ENCODE measurements at places on chromosomes 13 and 19.

DNA sequence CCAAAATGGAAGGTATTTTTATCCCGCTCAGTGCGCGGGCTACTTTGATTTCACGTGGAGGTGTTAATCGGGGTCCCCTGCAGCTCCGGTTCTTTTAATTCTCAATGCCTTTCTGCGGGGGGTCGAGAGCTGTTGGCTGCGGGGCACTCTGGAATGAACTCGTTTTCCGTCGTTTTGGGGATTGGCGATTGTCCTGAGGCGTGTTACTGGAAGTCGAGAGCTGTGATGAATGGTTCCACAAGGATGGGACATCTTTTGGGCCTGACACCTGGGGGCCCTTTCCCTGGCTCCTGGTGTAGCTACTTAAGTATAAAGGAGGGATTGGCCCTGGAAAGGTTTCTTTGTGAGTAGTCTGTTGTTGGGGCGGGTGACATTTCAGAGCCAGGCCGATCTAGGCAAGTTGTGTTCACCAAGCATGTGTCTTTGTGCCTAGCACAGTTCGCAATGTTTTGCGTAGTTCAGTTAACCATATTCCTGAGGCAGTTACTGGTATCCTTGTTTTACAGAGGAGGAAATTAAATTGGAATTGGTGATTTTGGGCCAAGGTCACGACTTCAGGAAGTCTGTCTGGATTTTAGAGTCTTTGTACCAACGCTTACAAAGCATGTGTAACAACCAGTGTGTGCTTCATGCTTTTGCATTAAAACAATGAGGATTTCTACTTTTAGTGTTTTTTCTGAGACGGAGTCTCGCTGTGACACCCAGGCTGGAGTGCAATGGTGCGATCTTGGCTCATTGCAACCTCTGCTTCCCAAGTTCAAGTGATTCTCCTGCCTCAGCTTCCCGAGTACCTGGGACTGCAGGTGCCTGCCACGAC lies 846 bp downstream of the RPL13A start:
- no peak for DNase-seq

DNA sequence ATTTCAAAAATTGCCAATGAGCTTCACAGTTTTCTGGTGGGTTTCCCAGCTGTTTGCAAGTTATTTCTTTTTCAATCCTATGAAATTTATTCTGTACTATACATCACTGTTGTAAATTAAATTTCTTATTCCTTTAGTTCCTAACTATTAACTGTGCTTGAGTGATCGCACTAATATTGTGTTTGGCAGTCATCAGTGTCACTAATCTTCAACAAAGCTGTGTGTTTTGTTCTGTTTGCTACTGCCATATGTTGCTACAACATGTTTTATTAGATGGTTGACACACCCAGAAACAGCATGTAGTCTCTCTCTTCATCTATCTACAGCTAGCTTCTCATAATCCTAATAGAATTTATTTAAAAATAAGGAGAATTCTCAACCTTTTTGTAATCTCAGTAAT lies 453.6 kb upstream of the PRR20A start:
- DNase-seq, result peak; percentile 72

- no peak for DNase-seq
These were observed 863 bp downstream of the ANKRD10 start for GRCh38 chr13:110914081-110914330.

GRCh38 chr19:53521373-53522202 lies 16.4 kb upstream of the ZNF331 start:
- DNase-seq, result no peak

DNA sequence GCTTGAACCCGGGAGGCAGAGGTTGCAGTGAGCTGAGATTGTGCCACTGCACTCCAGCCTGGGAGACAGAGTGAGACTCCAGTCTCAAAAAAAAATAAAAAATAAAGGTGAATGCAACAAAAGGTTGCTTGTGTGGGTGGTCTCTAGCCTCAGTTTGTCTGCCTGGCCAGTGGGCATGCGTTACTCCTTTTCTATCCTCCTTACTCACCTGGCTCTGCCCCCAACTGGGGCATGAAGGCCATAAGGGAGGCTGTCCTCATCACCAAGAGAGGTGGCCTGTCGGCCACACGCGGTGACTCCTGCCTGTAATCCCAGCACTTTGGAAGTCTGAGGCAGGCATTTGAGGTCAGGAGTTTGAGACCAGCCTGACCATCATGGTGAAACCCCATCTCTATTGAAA lies 1.9 kb upstream of the JUND start:
- DNase-seq, result no peak

DNA sequence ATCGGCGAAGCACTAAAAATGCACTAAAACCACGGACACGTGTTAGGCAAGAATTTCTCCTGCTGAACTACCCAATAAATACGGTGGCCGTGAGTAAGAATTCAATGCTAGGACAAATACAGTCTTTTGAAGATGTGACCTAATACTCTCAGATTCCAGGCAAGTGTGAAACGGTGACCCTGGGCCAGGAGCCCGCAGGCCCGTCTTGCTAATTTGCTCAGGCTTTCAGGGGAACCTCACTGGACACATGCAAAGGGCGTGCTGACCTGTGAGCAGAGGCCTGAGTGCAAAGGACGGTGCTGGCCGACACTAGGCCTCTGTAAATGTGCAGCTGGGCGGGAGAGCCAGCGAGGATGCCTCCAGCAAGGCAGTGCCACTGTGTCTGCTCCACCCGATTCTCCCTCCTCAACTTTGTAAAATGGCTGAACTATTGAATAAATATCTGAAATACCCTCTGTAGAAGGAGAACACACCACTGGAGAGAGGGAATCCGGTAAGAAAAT lies 70.1 kb downstream of the STK24 start:
- no peak for DNase-seq

- no peak for DNase-seq
These were observed 403.3 kb downstream of the COG6 start for GRCh38 chr13:40058757-40059236.

GRCh38 chr13:73103238-73103637 lies 44.4 kb downstream of the KLF5 start:
- DNase-seq, result no peak

DNA sequence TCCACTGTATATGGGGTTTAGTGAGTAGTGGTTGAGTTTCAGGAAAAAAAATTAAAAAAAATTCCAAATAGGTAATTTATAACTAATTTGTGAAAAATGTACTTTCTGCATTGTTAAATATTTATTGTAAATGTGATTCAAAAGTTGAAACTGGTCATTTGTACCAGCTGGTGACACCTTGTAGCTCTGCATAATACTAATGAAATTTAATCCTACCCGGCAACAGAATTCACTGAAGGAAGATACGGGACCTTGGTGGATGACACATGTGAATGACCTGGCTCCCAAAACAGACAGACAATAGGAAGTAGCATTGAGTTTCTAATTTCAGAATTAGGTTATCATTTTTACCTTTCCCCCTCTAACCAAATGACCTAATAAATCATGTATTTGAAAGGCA lies 73.8 kb downstream of the SLITRK6 start:
- DNase-seq, result no peak

DNA sequence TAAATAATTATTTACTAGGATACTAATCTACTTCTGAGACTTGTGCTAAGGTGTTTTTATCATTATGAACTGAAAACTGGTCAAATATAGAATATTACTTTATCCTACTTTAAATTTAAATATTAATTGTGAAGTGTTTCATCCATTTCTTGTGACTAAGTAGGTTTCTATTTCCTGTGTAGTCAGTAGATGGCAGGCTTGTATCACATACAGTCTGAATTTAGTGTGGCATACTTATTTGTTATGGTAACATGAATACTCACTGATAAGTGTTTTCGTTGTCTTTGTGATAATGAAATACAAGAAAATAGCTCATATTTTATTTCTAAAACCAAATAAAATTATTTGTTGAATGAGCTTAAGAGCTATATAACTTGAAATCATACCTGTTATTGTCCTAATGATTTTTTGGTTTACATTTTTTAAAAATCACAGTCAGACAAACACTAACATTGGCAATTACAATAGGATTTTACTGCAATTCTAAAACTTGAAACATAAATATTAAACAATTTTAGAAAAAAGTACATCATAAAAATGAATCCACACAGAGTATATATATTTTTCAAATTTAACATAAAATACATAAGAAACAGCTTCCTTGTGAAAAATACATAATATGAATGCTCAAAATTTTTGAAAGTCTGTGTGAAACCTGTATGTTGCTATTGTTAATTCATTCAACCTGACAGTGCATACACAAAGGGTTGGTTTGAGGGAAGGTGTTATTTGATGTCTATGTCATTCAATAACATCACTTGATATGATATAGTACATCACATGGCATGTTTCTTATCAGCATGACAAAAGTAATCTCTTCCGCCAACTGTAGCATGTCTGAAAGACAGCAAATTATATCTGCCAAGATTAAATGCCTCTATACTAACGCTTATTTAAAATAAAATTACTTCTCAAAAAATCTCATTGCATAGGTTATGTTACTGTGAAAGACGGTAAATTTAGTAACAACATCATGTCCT lies 904.8 kb upstream of the PCDH20 start:
- peak; percentile 8 for DNase-seq

GRCh38 chr19:46622118-46622446 lies 2.8 kb downstream of the PTGIR start:
- DNase-seq, result no peak

DNA sequence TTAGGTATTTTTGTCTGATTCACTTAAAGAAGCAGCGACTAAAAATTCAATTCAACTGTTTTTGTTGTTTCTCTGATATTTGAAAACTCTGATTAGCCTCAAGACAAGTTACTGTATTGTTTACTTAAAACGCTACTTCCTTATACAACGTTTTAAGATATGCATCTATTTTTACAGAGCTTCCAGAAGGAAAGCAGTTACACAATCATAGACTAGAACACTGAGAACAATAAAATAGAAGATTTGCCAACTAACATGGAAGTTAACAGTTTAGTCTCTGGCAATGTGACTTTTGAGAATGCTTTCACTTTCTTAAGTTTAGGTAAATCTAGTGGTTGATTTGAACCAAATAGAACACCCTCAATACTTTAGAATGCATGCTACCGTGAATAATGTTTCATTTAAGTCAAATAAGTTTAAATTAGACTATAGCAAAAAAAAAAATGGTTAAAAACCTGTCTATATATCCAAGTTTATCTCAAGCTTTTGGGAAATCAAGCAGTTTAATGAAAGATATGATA lies 614.8 kb downstream of the DACH1 start:
- no peak for DNase-seq

DNA sequence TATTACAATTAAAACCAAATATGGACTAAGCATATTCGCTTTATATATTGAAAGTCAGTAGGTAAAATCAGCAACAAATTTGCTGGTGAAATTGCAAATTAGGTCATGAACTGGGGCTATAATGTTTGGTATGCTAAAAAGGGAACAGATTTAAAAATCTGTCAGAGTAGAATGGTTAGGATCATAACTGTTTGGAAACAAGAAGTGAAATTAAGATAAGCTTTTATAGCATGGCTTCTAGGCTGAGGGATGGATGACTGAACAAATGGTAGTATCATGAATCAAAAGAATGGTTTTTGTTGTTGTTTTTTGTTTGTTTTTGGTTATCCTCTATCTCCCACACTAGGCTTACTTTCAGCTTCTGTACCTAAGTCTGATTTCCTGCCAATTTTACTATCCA lies 1090.4 kb downstream of the PCDH9 start:
- DNase-seq, result no peak

DNA sequence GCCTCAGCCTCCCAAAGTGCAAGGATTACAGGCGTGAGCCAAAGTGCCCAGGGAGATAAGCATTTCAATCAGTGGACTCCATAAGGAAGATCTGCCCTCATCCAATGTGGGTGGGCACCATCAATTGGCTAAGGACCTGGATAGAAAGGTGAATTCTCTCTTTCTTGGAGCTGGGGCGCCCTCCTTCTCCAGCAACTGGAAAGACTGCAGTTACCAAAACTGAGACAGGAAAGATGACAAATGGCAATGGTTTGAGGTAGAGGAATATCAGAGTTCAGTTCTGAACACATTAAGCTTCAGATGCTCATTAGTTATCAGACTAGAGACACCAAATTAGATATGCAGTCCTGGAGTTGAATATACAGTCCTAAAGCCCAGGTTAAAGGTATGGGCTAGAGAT lies 10.5 kb upstream of the ELF1 start:
- DNase-seq, result no peak

GRCh38 chr13:80841414-80841813 lies 500.5 kb upstream of the SPRY2 start:
- DNase-seq, result no peak

- no peak for DNase-seq
These were observed 1019.4 kb upstream of the SLC10A2 start for GRCh38 chr13:104085611-104086010.

DNA sequence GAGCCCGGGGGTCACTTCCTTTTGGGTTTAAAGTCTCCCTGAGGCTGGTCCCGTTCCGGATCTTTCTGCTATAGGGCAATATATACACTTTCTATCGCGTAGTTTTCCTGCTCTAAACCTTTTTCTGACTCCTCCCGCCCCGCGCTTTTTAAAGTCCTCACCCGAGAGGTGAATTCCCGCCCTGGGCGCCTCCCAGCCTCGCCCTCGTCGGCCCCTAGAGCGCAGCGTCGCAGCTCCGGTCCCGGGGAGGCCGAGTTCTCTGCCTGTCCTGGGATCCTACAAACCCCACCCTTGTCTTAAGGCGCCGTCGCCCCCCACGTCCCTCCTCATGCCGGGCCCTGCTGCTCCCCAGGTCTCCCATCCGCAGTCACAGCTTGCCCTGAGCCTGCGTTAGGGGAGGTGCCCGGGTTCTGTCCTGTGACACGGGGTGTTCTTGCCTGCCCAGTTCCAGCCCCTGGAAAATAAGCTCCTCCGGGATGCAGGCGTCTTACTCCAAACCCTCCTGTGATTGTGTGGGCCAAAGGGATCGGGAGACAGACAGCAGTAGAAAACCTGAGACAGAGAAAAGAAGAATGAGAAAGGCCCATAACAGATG lies 491 bp downstream of the ZNF525 start:
- no peak for DNase-seq

DNA sequence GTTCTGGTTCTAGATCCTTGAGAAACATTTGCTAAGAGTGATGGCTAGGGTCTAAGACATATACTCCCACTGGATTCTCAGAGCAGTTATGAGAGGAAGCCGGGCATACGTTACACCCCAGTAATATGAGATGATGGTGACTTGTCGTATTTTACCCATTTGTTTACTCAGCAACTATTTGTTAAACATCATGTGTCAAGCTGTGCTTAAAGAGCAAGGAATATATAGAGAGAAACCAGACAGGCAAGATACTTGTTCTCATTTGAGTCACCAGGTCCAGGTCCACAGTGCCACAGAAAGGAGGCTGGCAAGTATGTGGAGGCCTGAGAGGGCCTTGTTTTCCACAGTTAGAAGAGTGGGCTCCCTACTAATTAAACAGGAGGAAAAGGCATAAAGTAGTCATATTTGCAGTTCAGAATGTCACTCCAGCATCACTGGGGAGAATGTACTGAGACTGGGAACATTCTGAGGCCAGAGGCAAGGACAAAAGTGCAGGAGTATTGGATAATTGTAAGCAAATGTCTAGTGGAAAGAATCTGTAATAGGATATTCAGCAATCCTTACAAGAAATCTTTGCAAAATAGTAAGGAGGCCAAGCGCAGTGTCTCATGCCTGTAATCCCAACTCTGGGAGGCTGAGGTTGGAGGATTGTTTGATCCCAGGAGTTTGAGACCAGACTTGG lies 142.2 kb downstream of the IRS2 start:
- no peak for DNase-seq

Measured in NCI-H1694 (cell line).